H9 (cell line): ENCODE measurements at places on chromosomes 3 and 15.
A peak's percentile ranks its signal among the peaks of the same experiment; 100 is the strongest.

DNA sequence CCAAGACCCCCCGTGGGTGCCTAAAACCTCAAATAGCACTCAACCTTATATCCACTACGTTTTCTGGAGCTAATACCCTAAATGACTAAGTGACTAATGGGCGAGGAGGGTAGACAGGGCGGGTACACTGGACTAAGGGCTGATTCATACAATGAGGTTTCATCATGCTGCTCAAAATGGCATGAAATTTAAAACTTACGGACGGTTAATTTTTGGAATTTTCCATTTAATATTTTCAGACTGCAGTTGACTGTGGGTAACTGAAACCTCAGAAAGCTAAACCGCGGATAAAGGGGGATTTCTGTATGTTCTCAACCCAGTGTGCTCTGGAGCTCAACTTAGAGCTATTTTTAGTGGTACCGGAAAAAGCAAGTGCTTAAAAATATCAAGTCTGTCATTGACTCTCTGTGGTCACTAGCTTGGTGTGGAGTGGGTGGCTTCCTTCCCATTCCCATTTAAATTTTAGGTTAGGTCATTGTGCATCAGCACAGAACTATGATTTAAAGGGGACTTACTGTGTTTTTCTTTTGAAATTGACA, 72.9 kb downstream of the LRRC28 start:
- no peaks in the 10 kb centered on the region for H3K27me3 ChIP-seq
- H3K4me3 ChIP-seq, result no peak overlapping the region
- no peaks in the 10 kb centered on the region for H3K4me1 ChIP-seq
- H3K27ac ChIP-seq, result no peak overlapping the region

- H3K27ac ChIP-seq, result no peak overlapping the region
- H3K4me1 ChIP-seq, result no peaks in the 10 kb centered on the region
- no peaks in the 10 kb centered on the region for H3K27me3 ChIP-seq
- H3K4me3 ChIP-seq, result no peak overlapping the region
- no peaks in the 10 kb centered on the region; the same call in 2 of the 3 replicates for H3K36me3 ChIP-seq
Observed at GRCh38 chr15:88776646-88777045, 26.6 kb upstream of the ACAN start.

GRCh38 chr3:195209847-195210265, 61.1 kb downstream of the XXYLT1 start:
- DNase-seq, result no peak
- no peak overlapping the region for H3K27ac ChIP-seq
- peaks cover 15% of the 10 kb centered on the region for H3K36me3 ChIP-seq
- H3K27me3 ChIP-seq, result no peaks in the 10 kb centered on the region

GRCh38 chr3:144162042-144162441, 190.4 kb downstream of the DIPK2A start:
- H3K4me3 ChIP-seq, result no peak overlapping the region
- peaks cover 17% of the 10 kb centered on the region for H3K36me3 ChIP-seq
- no peak for DNase-seq
- no peaks in the 10 kb centered on the region for H3K27me3 ChIP-seq

- no peak overlapping the region for H3K27ac ChIP-seq
- H3K36me3 ChIP-seq, result no peaks in the 10 kb centered on the region
- no peak overlapping the region for H3K4me3 ChIP-seq
- H3K4me1 ChIP-seq, result no peaks in the 10 kb centered on the region
- no peaks in the 10 kb centered on the region for H3K27me3 ChIP-seq
Observed at GRCh38 chr3:87503900-87504498, 227.6 kb upstream of the POU1F1 start.

GRCh38 chr3:14210843-14211594, 32.4 kb downstream of the LSM3 start:
- no peaks in the 10 kb centered on the region for H3K4me1 ChIP-seq
- H3K27ac ChIP-seq, result no peak overlapping the region
- H3K27me3 ChIP-seq, result no peaks in the 10 kb centered on the region
- H3K4me3 ChIP-seq, result no peak overlapping the region
- H3K36me3 ChIP-seq, result no peaks in the 10 kb centered on the region
- DNase-seq, result no peak

- H3K36me3 ChIP-seq, result no peaks in the 10 kb centered on the region
- H3K4me3 ChIP-seq, result no peak overlapping the region
- H3K4me1 ChIP-seq, result no peaks in the 10 kb centered on the region
- H3K27me3 ChIP-seq, result no peaks in the 10 kb centered on the region
- DNase-seq, result no peak
Observed at GRCh38 chr15:44999105-44999504, 23.9 kb upstream of the SORD start.

DNA sequence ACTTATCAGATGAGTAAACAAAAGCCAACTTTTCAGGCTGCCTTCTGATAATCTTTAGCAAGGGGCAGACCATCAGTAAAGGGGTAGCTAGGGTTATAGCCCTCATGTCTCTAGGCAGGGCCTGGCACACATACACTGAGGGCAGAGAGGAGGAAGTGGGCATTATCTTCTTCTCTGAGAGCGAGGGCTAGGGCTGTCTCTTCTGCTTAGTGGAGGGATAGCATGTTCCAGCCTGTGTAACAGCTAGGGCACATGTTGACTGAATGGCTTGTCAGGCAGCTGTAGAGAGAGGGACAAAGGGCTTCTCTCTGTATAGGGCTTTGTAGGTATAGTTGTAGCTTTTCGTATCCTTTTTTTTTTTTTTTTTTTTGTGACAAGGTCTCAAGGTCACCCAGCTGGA, 17.8 kb downstream of the CRTC3 start:
- no peak for DNase-seq
- H3K27ac ChIP-seq, result no peak overlapping the region
- H3K36me3 ChIP-seq, result no peaks in the 10 kb centered on the region
- H3K27me3 ChIP-seq, result no peaks in the 10 kb centered on the region

DNA sequence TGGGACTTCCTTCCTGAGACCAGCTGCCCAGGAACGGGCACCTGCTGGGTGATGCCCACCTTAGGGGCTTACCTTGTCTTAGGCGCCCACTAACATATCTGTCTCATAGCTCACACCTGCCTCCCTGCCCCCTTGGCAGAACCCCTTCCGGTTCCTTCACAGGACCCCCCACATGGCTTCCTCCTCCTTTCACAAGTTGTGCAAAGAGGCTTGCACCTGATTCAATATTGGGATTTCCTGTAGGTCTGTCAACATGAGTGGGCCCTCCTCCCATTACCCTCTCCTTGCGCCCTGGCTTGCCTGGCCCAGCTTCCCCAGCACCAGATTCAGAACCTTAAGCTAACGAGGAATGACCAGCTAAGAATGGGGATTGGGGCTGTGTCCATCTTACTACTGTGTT, 633 bp downstream of the THPO start:
- H3K4me1 ChIP-seq, result peaks cover 9% of the 10 kb centered on the region; the same call in 1 of the 2 replicates
- no peak for DNase-seq
- no peak overlapping the region for H3K27ac ChIP-seq
- no peaks in the 10 kb centered on the region for H3K36me3 ChIP-seq
- peak overlapping the region; percentile 36; the same call in 1 of the 2 replicates for H3K4me3 ChIP-seq

DNA sequence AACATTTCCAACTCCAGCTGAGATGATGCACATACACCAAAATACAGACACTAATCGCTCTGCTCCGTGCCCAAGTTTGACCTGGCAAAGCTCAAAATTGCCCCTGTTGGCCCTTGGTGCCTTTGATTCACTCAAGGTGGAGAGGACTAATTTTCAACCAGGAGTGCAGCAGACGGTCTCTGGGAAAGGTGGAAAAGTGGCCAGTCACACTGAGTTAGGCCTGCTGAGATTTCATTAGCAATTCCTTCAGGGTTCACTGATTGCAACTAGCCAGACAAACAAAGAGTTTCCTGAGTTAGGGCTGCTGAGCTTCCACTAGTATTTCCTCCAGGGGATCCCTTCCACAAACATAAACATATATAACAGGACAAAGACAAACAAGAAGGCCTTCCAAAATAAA, 28.7 kb upstream of the LHFPL4 start:
- peaks cover 6% of the 10 kb centered on the region; the same call in 1 of the 2 replicates for H3K4me1 ChIP-seq
- H3K36me3 ChIP-seq, result peaks cover 10% of the 10 kb centered on the region
- H3K4me3 ChIP-seq, result peak overlapping the region; percentile 21; the same call in 1 of the 3 replicates
- DNase-seq, result no peak

- no peak for DNase-seq
- H3K4me1 ChIP-seq, result peaks cover 7% of the 10 kb centered on the region; the same call in 1 of the 2 replicates
- H3K4me3 ChIP-seq, result no peak overlapping the region
- no peaks in the 10 kb centered on the region for H3K36me3 ChIP-seq
Observed at GRCh38 chr15:85412956-85413854, 32.8 kb downstream of the AKAP13 start.

DNA sequence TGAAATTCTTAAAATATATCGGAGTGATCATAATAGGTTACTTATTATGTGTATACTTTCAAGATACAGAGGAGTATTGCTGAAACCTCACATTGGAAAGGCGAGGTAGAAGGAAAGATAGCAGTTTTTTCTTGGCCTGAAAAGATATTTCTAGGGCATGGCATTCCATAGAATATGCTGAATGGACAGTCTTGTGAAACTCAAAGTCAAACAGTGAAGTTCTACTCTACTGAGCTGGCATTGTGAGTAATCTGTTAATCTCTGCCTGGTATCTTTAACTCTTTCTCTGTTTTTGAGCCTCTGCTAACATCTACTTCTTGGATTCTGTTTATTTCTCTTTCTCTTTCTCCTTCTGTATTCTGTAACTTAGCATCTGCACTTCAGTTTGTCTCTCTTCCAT, 176.3 kb upstream of the ZBTB20 start:
- no peaks in the 10 kb centered on the region; the same call in 1 of the 2 replicates for H3K36me3 ChIP-seq
- no peak for DNase-seq
- H3K4me1 ChIP-seq, result peaks cover 10% of the 10 kb centered on the region; the same call in 1 of the 2 replicates
- H3K27me3 ChIP-seq, result no peaks in the 10 kb centered on the region
- no peak overlapping the region for H3K27ac ChIP-seq

- H3K27me3 ChIP-seq, result peaks cover 10% of the 10 kb centered on the region
- H3K4me3 ChIP-seq, result no peak overlapping the region
- no peaks in the 10 kb centered on the region for H3K4me1 ChIP-seq
Observed at GRCh38 chr3:127820221-127820825, 2.0 kb downstream of the MGLL start.

- H3K36me3 ChIP-seq, result peaks cover 4% of the 10 kb centered on the region; the same call in 1 of the 2 replicates
- DNase-seq, result no peak
- H3K27ac ChIP-seq, result no peak overlapping the region
- H3K4me1 ChIP-seq, result peaks cover 6% of the 10 kb centered on the region; the same call in 1 of the 2 replicates
- H3K27me3 ChIP-seq, result peaks cover 4% of the 10 kb centered on the region; the same call in 1 of the 2 replicates
Observed at GRCh38 chr3:32243519-32243918, 5.0 kb downstream of the CMTM8 start.

DNA sequence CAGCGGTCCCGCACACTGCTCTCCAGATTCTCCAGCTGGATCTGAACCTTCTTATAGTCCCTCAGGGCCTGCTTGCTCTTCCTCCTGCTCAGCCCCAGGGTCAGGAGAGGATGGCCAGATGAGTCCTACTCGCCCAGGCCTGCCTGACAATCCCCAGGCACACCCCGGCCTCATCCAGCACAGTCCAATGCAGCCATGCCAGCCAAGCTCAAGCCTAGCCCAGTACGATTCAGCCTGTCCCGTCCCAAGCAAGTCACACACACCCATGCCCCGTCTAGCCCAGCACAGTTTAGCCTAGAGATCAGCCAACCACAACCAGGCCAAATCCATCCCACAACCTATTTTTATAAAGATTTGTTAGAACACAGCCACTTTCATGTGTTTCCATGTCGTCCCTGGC, 16.8 kb downstream of the PLXNB1 start:
- no peak overlapping the region for H3K4me3 ChIP-seq
- DNase-seq, result no peak
- H3K27ac ChIP-seq, result no peak overlapping the region
- no peaks in the 10 kb centered on the region for H3K4me1 ChIP-seq
- H3K36me3 ChIP-seq, result peaks cover 99% of the 10 kb centered on the region

GRCh38 chr3:127834771-127835170, 12.5 kb upstream of the MGLL start:
- no peak overlapping the region for H3K4me3 ChIP-seq
- no peaks in the 10 kb centered on the region for H3K4me1 ChIP-seq
- no peaks in the 10 kb centered on the region for H3K27me3 ChIP-seq
- H3K27ac ChIP-seq, result no peak overlapping the region

GRCh38 chr3:55720614-55721013, 233.5 kb upstream of the WNT5A start:
- H3K27ac ChIP-seq, result no peak overlapping the region
- no peaks in the 10 kb centered on the region for H3K36me3 ChIP-seq
- 0 out of 2 replicates have a peak, but pooled peaks cover 2% of the 10 kb centered on the region for H3K4me1 ChIP-seq
- no peak for DNase-seq
- no peak overlapping the region for H3K4me3 ChIP-seq
- no peaks in the 10 kb centered on the region for H3K27me3 ChIP-seq

GRCh38 chr3:108403686-108404345, 106.6 kb downstream of the MYH15 start:
- H3K36me3 ChIP-seq, result no peaks in the 10 kb centered on the region
- H3K27me3 ChIP-seq, result no peaks in the 10 kb centered on the region
- H3K4me3 ChIP-seq, result no peak overlapping the region
- H3K4me1 ChIP-seq, result peaks cover 2% of the 10 kb centered on the region; the same call in 1 of the 2 replicates
- no peak for DNase-seq

DNA sequence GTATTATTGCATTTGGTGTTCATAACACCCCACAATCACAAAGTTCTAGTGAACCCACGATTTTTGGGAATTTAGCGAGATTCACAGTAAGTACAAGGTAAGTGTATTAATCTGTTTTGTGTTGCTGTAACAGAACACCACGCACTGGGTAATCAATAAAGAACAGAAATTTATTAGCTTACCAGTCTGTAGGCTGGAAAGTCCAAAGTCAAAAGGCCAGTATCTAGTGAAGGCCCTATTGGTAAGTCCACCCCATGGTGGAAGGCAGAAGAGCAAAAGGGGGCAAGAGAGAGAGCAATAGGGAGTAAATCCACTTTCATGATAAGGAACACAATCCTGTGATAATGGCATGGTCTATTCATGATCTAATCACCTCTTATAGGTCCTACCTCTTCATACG, 190.3 kb upstream of the KCNMB2 start:
- no peaks in the 10 kb centered on the region for H3K27me3 ChIP-seq
- no peak overlapping the region for H3K4me3 ChIP-seq
- DNase-seq, result no peak
- H3K27ac ChIP-seq, result no peak overlapping the region
- peaks cover 3% of the 10 kb centered on the region; the same call in 1 of the 2 replicates for H3K4me1 ChIP-seq

DNA sequence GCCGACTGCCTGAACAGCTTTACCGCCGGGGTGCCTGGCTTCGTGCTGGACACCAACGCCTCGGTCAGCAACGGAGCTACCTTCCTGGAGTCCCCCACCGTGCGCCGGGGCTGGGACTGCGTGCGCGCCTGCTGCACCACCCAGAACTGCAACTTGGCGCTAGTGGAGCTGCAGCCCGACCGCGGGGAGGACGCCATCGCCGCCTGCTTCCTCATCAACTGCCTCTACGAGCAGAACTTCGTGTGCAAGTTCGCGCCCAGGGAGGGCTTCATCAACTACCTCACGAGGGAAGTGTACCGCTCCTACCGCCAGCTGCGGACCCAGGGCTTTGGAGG, 815 bp downstream of the SPINT1 start:
- peaks cover 30% of the 10 kb centered on the region for H3K36me3 ChIP-seq
- peaks cover 17% of the 10 kb centered on the region for H3K4me1 ChIP-seq
- peak overlapping the region; percentile 94 for H3K4me3 ChIP-seq
- no peak for DNase-seq

- H3K27ac ChIP-seq, result no peak overlapping the region
- H3K4me3 ChIP-seq, result no peak overlapping the region
- DNase-seq, result peak; percentile 61
- H3K36me3 ChIP-seq, result peaks cover 33% of the 10 kb centered on the region
- peaks cover 5% of the 10 kb centered on the region; the same call in 1 of the 2 replicates for H3K4me1 ChIP-seq
Observed at GRCh38 chr3:14411988-14412387, 9.6 kb downstream of the SLC6A6 start.
